ENCODE measurements at places on chromosomes 5 and 9.

DNA sequence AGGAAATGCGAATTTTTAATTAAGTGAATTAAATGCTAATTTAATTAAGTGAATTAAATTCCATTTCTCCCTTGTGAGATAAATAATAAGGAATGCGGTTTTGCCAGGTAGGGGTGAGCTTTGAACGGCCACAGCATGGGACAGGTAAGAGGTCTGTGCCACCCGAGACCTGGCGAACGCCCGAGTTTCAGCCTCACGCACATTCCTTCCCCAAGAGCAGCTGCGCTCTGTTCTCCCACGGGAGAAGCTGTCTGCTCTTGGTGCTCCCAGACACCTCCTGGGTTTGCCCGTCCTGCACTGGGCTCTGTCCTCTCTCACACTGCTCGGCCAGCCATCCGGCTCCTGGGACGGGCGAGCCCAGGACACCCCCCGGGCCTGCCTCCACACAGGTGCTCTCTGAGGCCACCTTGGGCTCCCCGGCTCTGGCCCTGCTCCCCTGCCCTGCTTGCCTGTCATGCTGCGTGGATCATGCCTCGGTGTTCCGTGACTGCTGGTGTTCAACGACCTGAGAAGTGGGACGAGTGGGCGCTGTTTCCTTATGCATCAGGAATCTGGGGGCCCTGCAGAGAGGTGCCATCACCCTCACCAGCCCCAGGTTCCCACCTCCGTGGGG is 13.7 kb upstream of the CAMSAP1 start:
- DNase-seq = no peak

GRCh38 chr9:94082956-94083355 is 1.3 kb upstream of the PTPDC1 start:
- DNase-seq = no peak

GRCh38 chr9:124505901-124506346 is 1.3 kb downstream of the NR5A1 start:
- no peak for DNase-seq

GRCh38 chr9:12614488-12614887 is 78.7 kb upstream of the TYRP1 start:
- DNase-seq = no peak

DNA sequence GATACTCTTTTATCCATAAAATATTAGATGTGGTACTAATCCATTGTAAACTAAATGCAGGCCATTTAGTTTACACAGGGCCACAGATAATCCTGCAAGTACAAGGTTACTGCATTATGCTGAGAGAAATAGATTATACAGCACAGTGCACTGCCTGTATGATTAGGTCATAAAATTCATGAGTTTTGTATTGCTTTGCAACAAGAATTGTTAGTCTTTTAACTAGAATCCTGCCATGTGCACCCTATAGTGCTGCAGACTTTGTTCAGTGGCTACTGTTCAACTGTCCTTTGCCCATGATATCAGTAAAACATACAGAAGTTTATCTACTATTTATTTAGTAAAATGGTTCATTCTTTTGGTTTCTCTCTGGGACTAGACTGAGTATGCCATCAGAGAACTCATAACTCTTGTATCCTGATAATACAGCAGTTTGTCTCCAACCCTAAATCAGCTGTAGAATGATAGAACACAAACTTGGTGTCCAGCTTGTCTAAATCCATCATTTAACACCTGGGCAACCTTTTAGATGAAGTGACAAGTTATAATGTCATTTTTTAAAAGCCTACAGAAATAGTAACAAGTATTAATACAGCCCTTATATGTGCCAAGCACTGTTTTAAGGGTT is 291.2 kb downstream of the TMEM167A start:
- no peak for DNase-seq

DNA sequence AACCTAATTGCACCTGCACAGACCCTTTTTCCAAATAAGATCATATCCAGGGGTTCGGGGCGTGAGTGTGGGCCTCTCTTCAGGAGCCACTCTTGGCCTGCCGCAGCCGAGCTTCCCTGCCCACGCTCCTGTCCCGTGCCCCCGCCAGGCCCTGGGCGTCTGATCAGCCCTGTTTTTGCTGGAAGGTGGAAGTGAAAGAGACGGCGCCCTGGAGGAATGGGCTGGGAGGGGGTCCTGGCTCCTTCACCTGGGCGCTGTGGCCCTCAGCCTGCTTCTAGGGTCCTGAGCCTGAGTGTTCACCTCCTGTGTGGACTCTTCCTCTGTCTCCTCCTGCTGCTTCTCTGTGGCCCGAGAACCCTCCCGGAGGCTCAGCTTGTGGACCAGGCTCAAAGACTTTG is 11.2 kb upstream of the COL5A1 start:
- no peak for DNase-seq

DNA sequence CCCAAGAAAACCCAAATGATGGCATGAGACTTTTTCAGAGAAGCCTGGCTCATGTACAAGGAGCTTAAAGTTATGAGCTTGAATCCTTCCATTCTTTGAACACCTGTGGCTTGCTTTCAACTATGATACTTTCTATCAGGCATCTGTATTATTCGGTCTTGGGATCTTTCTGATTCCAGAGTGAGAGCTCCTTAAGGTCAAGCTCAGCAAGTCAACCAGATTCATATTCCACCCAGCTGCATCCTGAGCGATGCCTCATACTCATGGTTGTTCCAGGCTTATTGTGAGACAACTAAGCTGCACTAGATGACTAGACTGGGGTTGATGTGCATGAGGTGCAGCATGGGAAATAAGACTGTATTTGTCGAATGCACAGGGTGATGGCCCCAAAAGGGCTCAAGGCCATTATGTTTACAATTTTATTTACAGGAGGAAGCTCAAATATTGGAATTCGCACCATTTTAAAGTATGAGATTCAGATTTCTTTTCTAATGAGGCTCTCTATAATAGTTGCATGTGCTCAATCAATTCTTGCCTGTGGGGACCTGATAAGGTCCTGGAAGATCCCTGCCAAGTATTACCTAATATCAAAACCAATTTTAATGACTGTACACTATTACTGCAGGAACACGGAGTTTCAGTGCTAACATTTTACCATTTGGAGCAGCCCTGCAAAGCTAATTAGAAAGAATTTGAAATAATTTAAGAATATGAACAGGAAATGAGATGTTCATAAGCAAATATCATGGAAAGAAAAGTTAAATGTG is 453.8 kb downstream of the SEMA5A start:
- DNase-seq = no peak

GRCh38 chr5:166562246-166562645 is 1729.2 kb upstream of the WWC1 start:
- no peak for DNase-seq

- no peak for DNase-seq
Measured at GRCh38 chr5:84118551-84118950, 266.1 kb downstream of the EDIL3 start.

- no peak for DNase-seq
Measured at GRCh38 chr5:139982157-139982974, 60.7 kb downstream of the NRG2 start.

GRCh38 chr5:131218392-131218791 is 45.5 kb upstream of the CDC42SE2 start:
- no peak for DNase-seq

- DNase-seq = no peak
Measured at GRCh38 chr9:107018861-107019545, 156.0 kb downstream of the ZNF462 start.

GRCh38 chr9:10704720-10705119 is 91.9 kb upstream of the PTPRD start:
- no peak for DNase-seq

- no peak for DNase-seq
Measured at GRCh38 chr5:173399851-173400250, 71.6 kb upstream of the STC2 start.
